ENCODE measurements at places on chromosomes 7 and 10.

- no peak for DNase-seq
These were observed 48.8 kb downstream of the DNAJC1 start for GRCh38 chr10:21954690-21955089.

GRCh38 chr10:89452193-89452592 is 37.8 kb downstream of the IFIT5 start:
- DNase-seq: no peak

DNA sequence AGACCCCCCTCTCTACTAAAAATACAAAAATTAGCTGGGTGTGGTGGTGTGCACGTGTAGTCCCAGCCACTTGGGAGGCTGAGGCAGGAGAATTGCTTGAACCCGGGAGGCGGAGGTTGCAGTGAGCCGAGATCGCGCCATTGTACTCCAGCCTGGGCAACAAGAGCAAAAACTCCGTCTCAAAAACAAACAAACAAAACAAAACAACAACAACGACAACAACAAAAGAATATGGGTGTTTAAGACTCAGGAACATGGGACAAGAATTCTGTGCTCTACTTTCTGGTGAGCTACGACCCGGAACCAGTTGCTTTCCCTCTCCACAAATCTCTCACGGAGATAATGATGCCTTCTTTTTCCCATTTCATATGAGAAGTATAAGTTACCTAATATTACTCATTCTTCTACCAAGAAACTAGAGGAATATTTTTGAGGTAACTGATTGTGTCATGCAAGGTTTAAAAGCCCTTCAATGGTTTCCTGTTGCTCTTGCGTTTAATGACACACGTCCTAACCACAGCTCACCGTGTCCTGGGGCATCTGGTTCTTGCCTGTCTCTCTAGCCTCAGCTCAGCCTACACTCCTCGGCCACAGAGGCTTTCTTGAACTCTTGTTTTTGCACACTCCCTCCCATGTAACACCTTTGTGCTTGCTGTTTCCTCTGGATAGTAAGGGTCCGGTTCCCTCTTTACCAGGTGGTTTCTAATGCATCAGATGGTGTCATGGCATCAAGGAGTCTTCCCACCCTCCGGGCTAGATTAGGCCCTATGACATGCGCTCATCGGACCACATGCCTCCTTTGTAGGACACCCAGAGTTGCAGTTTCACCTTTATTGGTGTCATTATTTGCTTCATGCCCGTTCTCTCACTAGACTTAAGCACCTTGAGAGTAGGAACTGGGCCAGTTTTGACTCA is 67.5 kb downstream of the PFKFB3 start:
- DNase-seq: no peak

DNA sequence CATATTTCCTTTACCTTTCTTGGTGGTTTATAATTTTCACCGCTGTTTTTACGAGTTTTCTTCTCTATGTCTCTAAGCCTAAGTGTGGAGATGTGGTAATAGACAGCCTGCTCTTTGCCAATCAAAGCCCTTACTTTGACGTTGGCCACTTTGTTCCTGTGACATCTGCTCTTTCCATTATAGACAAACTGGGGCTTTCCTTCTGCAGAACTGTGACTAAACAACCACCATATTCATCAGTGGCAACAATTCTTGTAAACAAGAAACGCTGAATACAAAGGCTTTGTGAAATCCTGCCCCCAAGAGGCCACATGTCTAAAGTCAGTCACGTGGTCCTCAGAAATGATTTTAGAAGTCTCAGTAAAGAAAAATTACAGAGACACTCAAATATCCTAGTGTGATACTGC is 59.6 kb upstream of the CAPZA2 start:
- DNase-seq: peak; percentile 52

GRCh38 chr7:132558815-132559214 is 17.5 kb downstream of the PLXNA4 start:
- no peak for DNase-seq

GRCh38 chr7:66187905-66188304 is 17.2 kb upstream of the TPST1 start:
- no peak for DNase-seq

- DNase-seq: no peak
These were observed 161.3 kb downstream of the CUX1 start for GRCh38 chr7:101978683-101979082.

GRCh38 chr10:27190508-27190907 is 35.4 kb downstream of the MASTL start:
- DNase-seq: no peak

DNA sequence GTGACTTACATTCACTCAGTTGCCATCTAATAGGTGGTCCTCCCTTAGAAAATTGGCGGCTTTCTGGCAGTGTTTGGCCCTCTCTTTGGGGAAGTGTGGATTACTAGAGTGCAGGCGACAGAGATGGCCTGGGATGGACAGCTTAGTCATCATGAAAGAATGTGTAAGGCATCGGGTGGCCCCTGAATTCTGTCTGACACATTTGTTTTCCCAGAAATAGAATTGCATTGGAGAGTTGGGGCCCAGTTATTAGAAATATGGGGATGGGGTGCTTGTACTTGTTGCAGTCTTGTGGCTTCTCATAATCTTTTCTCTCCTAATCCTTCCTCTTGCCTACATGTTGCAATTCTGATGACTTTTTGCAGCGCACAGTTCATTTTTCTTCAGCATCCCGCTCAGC is 13.8 kb downstream of the TCF7L2 start:
- DNase-seq: no peak

GRCh38 chr10:79488336-79488735 is 24.0 kb upstream of the EIF5AL1 start:
- no peak for DNase-seq

DNA sequence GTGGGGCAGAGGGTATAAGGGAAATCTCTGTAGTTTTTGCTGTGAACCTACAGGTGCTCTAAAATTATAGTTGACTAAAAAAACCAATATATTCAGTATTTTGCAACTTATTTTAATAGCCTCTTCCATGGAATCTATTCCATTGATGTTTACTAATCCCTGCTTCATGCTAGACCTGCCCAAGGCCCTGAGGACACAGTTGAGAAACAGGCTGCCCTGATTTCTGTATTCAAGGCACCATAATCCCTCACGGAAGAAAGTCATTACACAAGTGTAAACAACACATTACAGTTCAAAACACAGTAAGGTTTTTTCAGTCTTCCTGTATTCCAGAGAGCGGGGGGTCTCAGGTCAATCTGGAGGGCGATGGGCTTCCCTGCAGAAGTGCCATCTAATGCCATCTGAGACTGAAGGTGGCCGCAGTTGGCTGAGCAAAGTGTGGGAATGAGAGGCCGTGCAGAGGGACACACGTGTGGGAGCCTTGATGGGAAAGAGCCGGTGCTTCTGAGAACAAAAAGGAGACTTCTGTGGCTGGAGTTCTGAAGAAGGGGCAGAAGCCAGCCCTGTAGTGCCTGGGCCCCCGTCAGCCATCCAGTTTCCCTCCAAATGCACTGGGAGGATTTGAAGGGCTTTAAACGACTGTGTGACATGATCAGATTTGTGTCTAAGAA is 146.9 kb downstream of the PTPN20 start:
- no peak for DNase-seq

DNA sequence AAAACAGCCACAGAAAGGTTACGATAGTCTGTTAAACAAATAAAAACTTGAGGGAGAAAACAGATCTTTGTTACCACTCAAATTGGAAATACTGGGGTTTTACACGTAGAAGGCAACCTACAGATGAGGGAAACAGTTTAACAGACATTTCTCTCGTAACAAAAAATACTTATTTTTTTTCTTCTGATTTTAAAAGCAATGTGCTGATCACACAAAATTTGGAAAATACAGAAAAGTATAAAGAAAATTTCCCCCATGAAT is 211.7 kb downstream of the FAM107B start:
- no peak for DNase-seq

GRCh38 chr10:78028438-78029268 is 662 bp downstream of the POLR3A start:
- DNase-seq: no peak

GRCh38 chr10:71088054-71088453 is 124.3 kb upstream of the UNC5B start:
- no peak for DNase-seq

DNA sequence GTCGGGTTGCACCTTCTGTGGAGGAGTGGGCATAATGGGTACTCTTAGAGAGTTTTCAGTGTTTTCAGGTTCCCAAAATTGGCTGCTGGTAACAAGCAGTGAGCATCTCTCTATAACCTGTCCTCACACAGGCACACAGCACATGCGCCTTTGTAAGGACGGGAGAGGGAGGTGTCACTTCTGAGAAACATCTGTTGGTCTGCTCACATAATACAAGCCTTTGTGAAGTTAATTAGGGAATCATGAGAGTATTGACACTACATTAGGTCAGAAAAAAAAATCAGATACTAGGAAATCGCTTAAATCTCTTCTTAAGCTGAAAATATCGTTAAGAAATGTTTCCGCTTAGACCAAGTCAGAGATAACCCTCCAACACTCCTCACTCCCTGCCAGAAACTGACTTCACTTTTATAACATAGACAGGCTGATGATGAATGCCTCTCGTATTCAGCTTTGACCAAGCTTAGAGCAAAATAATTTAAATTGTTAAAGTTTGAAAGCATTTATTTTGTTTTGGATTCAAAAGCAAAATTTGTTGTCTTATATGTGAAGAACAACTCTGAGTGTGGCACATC is 769.7 kb downstream of the TNS3 start:
- DNase-seq: no peak

DNA sequence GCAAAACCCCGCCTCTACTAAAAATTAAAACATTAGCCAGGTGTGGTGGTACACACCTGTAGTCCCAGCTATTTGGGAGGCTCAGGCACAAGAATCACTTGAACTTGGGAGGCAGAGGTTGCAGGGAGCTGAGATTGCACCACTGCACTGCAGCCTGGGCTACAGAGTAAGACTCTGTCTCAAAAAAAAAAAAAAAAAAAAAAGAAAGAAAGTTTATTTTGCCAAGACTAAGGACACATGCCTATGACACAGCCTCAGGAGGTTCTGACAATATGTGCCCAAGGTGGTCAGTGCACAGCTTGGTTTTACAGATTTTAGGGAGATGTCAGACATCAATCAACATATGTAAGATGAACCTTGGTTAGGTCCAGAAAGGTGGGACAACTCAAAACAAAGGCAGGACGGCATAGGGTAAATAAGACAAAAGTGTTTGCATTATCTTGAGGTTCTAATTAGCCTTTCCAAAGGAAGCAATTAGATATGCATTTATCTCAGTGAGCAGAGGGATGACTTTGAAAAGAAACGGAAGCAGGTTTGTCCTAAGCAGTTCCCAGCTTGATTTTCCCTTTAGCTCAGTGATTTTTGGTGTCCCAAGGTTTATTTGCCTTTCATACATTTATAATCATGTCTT is 20.7 kb upstream of the OTUD1 start:
- DNase-seq: no peak

DNA sequence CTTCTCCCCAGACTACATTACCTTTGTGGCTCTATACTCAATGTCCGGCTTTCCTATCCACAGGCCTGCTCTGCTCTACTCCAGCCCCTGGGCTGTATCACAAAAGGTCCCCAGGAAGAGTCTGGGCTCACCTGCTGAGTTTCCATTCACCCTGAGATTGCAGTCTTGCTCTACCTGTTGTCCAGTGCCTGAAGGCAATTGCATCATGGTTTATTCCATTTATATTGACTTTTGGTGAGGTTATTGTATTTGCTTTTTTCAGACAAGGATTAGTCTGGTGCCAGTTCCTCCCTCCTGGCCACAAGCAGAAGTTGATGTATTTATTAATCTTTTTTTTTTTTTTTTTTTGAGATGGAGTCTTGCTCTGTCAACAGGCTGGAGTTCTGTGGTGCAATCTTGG is 273.1 kb downstream of the XPNPEP1 start:
- no peak for DNase-seq

- no peak for DNase-seq
These were observed 43.3 kb upstream of the FZD8 start for GRCh38 chr10:35685402-35685801.

DNA sequence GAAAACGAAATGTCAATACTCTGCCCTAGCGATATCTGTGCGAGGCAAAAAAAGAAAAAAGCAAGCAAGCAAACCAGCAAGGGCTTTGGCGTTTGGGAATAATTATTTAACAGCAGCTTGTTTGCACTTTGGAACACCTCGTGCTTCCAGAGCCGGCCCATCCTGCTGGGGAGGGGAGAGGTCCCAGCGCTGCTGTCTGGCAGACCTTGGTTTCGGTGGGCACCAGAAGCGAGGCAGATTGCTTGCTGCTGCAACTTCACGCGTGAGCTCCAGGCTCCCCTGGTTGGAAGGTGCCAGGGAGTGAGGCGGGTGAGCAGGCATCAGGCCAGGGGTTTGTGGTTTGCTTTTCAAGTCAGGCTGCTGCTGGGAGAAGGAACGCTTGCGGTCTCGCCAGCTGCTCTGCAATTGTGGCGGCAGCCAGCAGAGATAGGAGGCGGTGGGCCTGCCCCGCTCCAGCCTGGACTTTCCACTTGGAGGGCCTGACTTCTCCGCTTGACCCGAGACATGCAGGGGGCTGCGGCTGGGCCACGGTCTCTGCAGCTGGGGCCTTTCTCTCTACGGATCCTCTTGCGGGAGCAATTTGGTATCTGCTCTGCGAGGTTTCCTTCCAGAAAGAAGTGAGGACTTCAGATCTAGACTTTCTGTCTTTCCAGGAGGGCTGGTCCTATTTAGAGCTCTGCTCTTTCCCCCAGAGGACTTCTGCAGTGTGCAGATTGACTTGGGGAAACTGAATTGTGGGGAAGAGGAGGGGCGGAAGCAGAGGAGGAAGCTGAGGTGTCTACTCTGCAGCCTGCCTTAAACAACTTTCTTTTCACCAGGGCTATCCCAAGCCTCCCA is 131.4 kb downstream of the PRPF18 start:
- DNase-seq: peak; percentile 56

GRCh38 chr10:74011017-74011416 is 13.1 kb downstream of the VCL start:
- no peak for DNase-seq

- DNase-seq: no peak
These were observed 571.8 kb downstream of the TCERG1L start for GRCh38 chr10:130739757-130740145.

GRCh38 chr7:6151994-6152735 is 120.3 kb downstream of the CYTH3 start:
- no peak for DNase-seq

DNA sequence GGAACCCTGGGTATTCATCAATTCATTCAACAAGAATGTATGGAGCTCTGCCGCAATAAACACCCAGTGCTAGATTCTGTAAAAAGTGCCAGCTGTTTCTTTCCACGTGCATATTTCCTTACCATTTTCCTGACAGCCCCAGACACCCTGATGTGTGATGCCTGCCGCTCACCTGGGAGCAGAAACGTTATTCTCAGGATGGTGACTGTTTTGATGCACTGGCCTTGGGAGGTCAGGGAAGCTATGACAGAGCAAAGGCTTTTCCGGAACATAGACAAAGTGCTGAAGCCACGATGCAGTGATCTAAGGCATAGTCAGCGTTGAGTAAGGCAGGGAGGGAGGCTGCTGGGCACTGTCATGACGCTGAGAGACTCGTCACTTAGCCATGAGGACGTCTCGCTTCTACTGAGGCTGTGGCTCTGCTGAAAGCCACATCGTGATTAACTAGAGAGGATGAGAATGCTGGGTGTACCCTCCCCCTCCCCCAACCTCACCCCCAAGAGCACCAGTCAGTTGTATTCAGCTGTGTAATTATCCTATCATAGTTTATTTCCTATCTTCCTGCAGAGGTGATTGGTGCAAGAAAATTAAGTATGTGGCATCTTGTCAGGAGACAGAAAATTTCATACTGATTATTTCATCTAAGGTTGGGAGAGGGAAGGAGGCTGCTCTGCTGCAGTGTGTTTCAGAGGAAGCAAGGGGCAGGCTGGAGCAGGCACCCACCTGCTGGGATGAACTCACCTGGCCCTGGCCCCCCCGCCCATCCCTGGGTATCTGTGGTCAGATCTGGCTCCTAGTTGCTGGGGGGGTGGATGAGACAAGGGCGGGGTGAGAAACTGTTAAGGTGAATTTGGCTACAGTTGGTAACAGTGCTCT is 48.8 kb upstream of the SMNDC1 start:
- DNase-seq: no peak

- no peak for DNase-seq
These were observed 10.7 kb upstream of the PANK1 start for GRCh38 chr10:89655722-89656121.
